Activated CD4-positive, alpha-beta T cell treated with anti-CD3 and anti-CD28 coated beads for 48 hours (primary cell): ENCODE measurements at places on chromosomes 16 and 17.

- no peak for DNase-seq
These were observed 37.0 kb downstream of the RGS9 start for GRCh38 chr17:65173976-65174683.

GRCh38 chr16:7887316-7887715 lies 554.7 kb downstream of the RBFOX1 start:
- no peak for DNase-seq

GRCh38 chr16:65698791-65699321 lies 577.0 kb upstream of the CDH11 start:
- no peak for DNase-seq

- DNase-seq = no peak
These were observed 149.6 kb downstream of the WWOX start for GRCh38 chr16:78249056-78249455.
